ENCODE measurements at places on chromosomes 16 and 17.

GRCh38 chr17:50026837-50027171 lies 29.1 kb upstream of the ITGA3 start:
- DNase-seq, result peak; percentile 72

DNA sequence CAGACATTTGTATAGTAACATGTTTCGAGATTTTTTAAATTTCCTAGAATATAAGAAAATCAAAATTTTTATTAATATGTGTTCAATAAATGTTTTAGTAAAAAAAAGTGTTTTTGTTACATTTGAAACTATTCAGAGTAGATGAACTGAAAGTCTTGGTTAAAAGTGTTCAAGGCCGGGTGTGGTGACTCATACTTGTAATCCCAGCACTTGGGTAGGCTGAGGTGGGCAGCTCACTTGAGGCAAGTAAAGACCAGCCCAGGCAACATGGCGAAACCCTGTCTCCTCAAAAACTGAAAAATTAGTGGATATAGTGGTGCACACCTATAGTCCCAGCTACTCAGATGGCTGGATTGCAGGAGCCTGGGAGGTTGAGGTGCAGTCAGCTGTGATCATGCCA lies 16.8 kb upstream of the PHKG2 start:
- DNase-seq, result no peak

DNA sequence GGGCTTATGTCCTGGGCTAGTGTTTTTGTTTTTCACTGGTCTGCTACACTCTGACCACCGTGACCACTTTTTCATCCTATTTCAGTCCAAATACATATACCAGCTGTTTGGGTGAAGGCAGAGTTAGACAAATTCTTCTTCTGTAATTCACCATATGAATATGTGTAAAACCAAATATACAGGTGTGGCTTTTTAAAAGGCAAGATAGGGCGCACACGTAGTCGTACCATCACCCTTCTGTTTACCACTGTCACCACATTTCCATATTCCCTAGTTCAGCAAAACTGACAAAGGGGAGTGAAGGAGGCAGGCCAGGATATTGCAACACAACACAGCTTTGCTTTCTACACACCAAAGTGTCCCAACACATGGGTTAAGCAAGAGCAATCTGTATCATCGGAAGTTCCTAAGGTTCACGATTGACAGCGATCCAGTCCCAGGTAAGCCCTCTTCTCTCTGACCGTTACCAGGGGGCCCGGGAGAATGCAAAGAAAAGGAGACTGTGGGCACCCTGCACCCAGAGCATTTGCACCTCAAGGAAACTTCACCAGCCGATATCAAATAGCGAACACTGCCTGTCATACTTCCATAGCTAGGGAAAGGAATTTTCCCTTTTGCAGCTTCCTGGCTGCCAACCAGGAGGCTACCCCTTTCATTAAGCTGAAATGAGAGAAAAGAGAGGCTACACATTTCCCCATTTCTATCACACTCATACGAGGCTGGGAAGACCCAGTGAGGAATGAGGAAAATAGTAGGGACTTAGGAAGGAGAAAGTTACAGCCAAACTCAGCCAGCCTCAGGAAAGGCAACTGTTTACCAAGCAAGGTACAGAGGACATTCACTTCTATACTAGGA lies 23.1 kb downstream of the CREBBP start:
- DNase-seq, result no peak

DNA sequence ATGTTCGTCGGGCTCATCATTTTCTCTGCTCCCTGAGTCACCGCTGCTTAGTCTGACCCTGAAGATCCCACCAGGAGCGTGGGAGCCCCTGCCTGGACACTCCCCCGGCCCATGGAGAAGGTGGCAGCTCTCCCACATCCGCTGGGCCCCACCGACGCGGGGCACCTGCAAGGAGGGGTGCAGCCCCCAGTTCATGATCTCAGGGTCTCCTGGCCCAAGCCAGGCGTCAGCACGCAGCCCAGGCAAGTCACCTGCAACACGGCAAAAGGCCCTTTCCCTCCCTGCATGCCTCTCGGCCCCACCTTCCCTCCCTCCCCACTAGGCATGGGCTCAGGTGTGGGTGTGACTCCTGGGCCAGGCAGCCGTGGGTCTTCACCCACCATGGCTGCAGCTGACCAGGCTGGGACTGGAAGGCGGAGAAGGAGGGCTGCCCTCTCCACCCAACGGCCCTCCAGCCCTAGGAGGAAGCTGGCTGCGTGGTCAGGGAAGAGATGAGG lies 9.7 kb upstream of the CHMP6 start:
- no peak for DNase-seq

DNA sequence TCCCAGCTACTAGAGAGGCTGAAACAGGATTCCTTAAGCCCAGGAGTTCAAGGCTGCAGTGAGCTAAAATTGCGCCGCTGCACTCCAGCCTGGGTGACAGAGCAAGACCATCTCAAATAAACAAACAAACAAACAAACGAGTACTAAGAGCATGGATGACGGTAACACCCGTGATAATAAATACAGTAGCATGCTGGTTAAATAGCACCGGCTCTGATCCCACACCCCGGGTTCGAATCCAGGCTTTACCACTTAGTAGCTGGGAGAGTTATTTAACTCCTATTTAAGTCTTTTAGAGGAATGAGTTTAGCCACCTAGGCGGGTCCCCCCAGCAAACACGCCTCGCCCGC lies 301 bp upstream of the METTL22 start:
- DNase-seq, result no peak

DNA sequence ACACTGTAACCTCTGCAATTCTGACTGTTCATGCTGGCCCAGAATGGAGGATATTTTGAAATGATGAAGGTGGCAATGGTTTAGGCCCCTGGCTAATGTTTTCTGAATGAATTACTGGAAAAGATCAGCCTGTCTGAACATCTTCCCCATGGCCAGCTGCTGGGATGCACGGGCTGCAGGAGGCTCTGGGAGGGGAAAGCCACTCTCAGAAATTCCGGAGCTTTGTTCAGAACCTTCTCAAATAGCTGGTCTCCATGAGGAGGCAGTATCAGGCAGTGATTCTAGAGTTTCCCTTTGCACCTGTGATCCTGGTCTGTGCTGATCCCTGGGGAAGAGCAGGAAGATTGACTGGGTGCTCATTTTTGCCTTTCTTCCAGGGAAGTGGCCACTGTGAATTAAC lies 5.0 kb downstream of the SLC6A2 start:
- DNase-seq, result no peak

DNA sequence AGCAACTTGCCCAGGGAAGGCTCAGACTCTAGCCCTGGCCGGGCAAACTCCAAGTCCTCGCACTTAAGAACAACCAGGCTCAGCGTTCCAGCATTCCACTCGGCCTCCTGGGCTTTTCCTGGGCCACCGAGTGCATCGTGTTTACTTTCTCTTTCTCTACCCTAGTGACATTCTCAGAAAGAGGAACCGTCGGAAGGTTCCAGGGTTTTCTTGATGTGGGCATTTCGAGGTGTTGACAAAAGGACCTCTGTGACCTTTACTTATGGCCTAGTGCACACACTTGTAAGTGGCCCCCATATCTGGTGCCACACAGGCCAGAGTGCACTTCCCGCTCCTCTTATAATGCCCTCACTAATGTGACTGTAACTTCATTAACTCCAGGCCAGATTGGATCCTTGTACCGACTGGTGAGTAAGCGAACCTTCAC lies 3.1 kb upstream of the BANP start:
- no peak for DNase-seq

- DNase-seq, result no peak
These were observed 397.7 kb upstream of the PMFBP1 start for GRCh38 chr16:72569677-72570076.

DNA sequence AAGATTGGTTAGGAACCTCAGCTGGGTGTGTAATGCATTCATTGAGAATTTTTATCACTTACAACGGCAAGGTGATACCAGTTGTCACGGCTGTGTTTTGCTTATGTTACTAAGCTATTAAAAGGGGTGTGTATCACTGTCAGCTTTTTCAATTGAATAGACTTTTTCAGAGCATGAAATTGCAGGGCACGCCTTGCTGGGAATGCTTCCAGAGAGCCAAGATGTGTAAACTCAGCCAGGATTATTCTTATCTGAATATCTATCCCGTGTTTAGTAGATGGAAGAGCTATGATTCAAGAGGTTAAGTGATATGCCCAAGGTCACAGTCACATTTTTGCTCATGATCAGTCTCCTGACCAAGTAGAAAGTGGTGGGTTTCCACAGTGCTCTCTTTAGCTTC lies 6.6 kb upstream of the TEKT3 start:
- DNase-seq, result no peak

DNA sequence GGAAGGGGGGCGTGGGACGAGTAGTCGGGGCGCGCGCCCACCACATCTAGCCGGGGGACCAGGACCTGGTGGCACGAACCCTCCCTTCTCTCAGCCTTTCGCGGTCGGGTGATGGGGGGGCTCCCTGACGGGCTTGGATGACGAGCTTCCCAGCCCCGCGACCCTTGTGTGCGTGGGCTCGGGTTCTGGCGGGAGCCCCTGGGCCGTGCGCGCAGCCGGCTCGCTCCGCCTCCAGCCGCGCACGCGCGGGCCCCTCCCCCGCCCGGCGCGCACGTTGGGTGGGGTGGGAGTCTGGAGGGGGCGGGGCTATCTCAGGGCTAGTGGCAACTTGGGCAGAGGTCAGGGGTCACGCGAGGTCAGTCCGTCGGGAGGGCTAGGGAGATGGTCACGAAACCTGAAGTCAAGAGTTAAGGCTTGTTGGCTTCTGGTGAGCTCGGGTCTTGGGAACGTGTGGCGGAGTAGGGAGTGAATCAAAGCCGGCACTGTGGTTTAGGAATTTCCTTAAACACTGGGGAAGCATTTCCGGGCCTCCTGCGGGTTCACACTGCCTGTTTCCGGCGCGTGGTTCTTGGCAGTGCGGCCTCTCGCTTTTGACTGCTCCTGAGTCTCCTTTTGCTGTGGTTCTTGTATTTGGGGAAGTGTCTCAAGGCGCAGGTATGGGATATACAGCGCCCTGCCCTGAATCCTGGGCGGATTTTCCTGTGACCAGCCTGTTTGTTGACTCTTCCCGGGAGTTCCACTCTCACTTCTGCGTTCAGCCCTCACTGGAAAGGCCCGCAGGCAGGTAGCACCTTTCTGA lies at the start of gene SRCAP:
Gene SRCAP (plus strand): TSS at position 356 of the 799 bp plus-strand sequence. CDS start 1,654 bp downstream, outside the sequence.
- peak; percentile 73 for DNase-seq

GRCh38 chr16:85648805-85649204 lies 35.7 kb downstream of the GSE1 start:
- DNase-seq, result no peak

DNA sequence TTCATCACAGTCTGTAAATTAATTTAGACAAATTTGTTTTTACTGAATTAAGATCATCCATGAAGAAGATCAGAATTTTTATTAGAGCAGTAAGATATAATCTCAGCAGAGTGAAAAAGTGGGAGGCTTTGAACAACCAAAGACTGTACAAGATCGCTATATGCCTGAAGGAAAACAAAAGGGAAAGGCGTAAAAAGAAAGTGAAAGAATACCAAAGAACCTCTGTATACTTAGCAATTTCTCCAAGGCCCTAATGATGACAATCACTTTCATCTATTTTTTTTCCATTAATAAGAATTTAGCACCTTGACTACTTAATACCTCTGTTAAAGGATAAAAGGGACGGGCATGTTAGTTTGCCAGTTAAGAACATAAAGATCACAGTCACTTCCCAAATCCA lies 38.6 kb upstream of the ABCA10 start:
- DNase-seq, result no peak

GRCh38 chr16:57409065-57409464 lies 4.5 kb downstream of the CCL17 start:
- DNase-seq, result no peak

GRCh38 chr17:40095944-40096791 lies 4.2 kb downstream of the NR1D1 start:
- peak; percentile 44 for DNase-seq

DNA sequence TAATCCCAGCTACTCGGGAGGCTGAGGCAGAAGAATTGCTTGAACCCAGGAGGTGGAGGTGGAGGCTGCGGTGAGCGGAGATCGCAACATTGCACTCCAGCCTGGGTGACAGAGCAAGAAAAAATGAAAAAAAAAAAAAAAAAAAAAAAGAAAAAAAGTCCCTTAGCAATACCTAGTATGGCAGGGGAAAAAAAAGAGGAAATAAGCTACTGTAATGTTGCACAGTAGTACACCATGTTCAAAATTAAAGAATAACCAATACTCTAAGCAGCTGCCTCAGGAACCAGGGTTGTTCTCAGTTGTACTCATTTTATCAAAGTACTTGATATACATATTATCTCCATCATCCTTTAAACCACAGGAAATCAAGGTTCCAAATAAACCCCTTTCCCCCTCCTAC lies 17.3 kb upstream of the TXNDC11 start:
- no peak for DNase-seq

DNA sequence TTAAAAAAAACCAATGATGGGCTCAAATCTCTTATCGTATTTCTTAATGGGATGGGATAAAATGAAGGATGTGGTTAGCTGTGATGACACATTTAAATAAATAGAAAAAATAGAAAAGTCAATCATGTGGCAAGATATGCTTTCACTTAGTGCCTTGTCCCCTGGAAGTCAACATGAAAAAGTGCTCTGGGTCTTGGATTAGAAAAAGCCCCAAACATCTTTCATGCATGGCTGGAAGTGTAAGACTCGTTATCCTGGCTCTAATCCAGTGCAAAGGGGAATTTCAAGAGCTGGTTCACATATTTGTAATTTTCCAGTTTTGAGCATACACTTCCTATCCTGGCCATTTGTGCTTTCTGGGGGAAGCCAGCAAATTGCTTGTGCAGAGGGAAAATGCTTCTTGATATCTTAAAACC lies 160.9 kb downstream of the MAP2K6 start:
- DNase-seq, result no peak

GRCh38 chr17:3602499-3602898 lies 6.7 kb downstream of the TRPV1 start:
- no peak for DNase-seq

DNA sequence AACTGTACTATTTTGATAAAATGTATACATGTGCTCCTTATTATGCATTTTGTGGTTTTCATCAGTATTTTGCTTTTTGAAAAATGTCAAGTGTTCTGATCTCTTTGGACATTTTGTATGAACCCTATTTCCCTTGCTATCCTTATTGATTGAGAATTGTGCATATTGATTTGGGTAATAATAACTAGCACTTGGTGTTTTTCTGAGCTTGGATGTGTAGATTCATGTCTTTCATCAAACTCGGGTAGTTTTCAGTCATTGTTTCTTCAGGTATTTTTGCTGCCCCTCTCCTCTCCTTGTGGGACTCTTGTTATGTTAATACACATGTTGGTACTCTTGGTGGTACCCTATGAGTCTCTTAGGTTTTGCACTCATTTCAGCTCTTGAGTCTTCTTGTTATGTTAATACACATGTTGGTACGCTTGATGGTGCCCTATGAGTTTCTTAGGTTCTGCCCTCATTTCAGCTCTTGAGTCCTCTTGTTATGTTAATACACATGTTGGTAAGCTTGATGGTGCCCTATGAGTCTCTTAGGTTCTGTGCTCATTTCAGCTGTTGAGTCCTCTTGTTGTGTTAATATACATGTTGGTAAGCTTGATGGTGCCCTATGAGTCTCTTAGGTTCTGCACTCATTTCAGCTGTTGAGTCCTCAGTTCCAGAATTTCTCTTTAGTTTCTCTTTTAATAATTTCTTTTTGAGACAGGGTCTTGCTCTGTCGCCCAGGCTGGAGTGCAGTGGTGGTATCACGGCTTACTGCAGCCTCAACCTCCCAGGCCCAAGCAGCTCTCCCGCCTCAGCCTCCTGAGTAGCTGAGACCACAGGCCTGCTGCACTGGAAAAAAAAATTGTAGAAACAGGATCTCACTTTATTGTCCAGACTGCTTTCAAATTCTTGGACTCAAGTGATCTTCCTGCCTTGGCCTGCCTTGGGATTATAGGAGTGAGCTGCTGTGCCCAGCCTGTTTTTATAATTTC lies 19.3 kb downstream of the ZNF750 start:
- no peak for DNase-seq

Measured in activated T-helper 1 cell treated with anti-CD3 and anti-CD28 coated beads, Interleukin-2, amount 50 U/mL, for 16 hours (primary cell).